H54 (cell line): ENCODE measurements at places on chromosomes 6 and 20.
A peak's percentile ranks its signal among the peaks of the same experiment; 100 is the strongest.

DNA sequence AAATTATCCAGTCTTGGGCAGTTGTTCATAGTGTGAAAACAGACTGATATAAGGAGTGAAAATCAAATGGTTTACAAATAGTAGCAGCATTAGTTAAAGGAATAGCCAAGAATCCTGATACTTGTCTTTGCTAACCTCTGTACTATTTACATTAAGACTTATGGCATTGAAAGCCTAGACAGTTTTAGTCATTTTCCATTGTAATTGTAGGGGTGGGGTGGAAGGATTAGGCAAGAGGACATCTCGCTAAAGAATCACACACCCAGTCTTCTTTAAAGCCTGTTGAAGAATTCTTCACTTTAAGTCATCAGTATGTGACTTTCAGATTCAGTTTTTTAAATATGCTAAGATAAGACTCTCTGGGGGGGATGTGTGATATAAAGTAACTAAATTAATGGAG lies 207.5 kb upstream of the PHACTR1 start:
- no peak for DNase-seq

GRCh38 chr20:289693-290083 lies 862 bp downstream of the C20orf96 start:
- peak; percentile 38 for DNase-seq

- DNase-seq = no peak
Observed at GRCh38 chr6:146861029-146861563, 262.3 kb downstream of the ADGB start.

- DNase-seq = peak; percentile 61
Observed at GRCh38 chr20:33947709-33948295, 45.9 kb upstream of the RALY start.

DNA sequence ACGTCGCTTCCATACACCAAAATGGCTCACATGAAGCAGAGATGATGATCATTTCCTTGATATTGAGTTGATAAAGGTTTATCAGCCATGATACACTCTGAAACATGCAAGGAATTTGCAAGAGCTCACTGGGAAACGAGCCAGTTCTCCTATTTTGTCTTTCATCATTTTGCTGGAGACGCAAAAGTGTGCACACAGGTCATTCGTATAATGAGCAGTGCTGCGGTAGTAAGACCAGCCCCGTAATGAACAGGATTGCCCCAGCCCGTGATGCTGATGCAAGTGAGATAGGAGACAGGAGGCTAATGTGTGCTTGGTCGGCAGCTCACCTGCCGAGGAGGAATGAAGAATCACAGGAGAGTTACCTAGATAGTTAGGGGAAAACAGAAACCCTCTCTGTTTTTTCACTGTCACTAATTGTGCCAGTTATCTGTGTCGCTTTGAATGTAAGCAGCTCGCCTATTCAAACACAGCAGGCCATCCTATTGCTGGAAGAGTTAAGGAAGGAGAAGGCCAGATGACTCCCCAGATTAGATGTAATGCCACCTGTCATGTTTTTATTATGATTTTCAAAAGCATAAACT lies 391.8 kb downstream of the SAMD5 start:
- DNase-seq = no peak

GRCh38 chr6:126657561-126658175 lies 317.8 kb downstream of the CENPW start:
- DNase-seq = no peak
